ENCODE measurements at places on chromosomes 12 and 14.

DNA sequence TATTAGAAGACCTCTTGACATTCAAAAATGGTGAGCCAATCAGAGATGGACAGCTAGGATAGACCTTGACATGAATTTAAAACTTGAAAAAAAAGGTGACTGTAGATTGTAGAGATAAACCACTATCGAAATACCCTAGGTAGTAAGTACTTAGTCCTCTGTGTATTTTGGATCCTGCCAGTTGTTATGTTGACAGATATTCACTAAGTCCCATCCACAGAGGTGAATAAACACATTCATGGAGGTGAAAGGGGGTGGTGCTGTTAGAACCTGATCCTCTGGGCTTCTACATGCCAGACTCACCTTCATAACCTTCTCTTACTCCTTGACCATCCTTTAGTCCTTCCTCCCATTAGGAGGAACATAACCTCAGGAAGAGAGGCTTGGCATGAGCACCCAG, 72.3 kb downstream of the OTX2 start:
- no peak for ATAC-seq
- no peaks in the 10 kb centered on the region for H3K4me1 ChIP-seq
- no peaks in the 10 kb centered on the region for H3K36me3 ChIP-seq
- H3K27me3 ChIP-seq: peaks cover 11% of the 10 kb centered on the region
- no peak overlapping the region for H3K27ac ChIP-seq
- H3K4me3 ChIP-seq: no peak overlapping the region

DNA sequence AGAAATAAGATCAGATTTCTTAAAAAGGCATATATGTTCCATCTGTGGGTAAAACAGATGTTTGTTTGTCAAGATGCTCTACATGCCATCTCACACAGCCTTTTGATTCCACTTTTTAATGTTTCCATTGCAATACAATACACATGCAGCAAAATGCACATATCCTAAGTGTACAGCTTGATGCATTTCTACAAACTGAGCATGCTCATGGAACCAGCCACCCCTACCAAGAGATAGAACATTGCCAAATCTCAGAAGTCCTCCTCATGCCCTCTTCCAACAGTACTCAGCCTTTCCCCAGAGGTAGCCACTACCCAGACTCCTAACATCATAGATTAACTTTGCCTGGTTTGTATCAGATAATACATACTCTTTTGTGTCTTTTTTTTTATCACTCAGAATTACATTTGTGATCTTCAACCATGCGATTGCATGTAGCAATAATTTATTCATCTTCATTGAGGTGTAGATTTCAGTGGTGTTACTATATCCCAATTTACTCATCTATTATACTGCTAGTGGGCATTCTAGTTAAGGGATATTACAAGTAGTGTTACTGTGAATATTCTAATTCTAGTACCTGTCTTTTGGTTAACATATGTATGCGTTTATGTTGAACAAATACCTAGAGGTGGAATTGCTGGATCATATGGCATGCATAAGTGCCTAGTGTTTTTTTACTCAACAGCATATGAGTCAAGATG, 3.3 kb downstream of the GPR65 start:
- H3K36me3 ChIP-seq: no peaks in the 10 kb centered on the region
- ATAC-seq: no peak
- no peaks in the 10 kb centered on the region for H3K4me1 ChIP-seq
- no peak overlapping the region for H3K4me3 ChIP-seq
- H3K27ac ChIP-seq: no peak overlapping the region
- H3K27me3 ChIP-seq: no peaks in the 10 kb centered on the region

- no peaks in the 10 kb centered on the region for H3K4me1 ChIP-seq
- H3K36me3 ChIP-seq: no peaks in the 10 kb centered on the region
- no peaks in the 10 kb centered on the region for H3K27me3 ChIP-seq
Measured at GRCh38 chr12:65263777-65264176, 14.7 kb upstream of the MSRB3 start.

GRCh38 chr12:79121486-79121885, 256.9 kb downstream of the SYT1 start:
- H3K27me3 ChIP-seq: no peaks in the 10 kb centered on the region
- no peak overlapping the region for H3K27ac ChIP-seq
- ATAC-seq: no peak

DNA sequence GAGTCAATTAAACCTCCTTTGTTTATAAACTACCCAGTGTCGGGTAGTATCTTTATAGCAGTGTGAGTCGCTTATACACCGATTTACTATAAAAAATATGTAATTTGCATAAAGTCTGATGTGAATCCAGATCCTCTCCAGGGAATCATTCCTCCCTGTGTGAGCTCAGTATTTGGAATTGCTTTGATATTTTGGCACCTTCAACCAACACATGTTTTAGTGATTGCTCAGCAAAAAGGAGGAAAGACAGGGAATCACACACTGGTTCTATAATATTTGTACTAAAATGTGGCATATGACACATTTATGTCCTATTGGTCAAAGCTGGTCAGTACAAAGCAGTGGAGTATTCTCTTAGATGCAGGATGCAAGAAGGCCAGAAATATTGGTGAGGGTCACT, 703.9 kb upstream of the ATXN7L3B start:
- no peak overlapping the region for H3K27ac ChIP-seq
- H3K36me3 ChIP-seq: no peaks in the 10 kb centered on the region
- H3K4me3 ChIP-seq: no peak overlapping the region

DNA sequence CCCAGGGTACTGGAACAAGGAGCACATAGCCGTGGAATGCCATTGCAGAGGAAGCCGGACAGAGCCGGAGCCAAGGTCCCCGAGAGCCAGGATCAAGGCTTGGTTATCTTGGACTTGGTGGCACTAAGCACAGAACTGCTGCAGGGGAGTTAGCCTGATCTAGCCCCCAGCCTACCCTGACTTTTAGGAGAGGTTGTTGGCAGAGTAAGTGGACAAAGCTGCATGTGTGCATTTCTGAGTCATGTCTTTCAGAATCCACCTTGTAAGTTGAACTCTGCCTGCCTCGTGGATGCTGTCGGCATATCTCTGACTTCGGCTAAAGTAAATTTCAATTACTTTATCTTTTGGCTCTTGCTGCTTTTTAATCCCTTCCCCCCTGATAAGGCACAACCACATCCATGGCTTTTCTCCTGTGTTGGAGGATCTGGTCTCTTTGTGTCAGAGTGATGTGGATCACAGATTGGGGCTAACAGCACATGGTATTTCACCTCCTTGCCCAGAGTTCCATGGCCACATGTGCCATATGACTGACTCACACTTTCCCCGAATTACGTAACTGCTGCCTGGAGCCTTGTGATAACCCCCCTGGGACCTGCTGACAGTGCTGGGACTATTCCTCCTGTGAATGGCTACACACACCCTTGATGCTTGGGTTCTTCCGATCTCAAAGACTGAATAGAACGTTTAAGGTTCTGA, 240.3 kb downstream of the EMP1 start:
- no peak overlapping the region for H3K4me3 ChIP-seq
- no peak overlapping the region for H3K27ac ChIP-seq
- H3K36me3 ChIP-seq: no peaks in the 10 kb centered on the region
- H3K4me1 ChIP-seq: no peaks in the 10 kb centered on the region
- H3K27me3 ChIP-seq: peaks cover 6% of the 10 kb centered on the region

DNA sequence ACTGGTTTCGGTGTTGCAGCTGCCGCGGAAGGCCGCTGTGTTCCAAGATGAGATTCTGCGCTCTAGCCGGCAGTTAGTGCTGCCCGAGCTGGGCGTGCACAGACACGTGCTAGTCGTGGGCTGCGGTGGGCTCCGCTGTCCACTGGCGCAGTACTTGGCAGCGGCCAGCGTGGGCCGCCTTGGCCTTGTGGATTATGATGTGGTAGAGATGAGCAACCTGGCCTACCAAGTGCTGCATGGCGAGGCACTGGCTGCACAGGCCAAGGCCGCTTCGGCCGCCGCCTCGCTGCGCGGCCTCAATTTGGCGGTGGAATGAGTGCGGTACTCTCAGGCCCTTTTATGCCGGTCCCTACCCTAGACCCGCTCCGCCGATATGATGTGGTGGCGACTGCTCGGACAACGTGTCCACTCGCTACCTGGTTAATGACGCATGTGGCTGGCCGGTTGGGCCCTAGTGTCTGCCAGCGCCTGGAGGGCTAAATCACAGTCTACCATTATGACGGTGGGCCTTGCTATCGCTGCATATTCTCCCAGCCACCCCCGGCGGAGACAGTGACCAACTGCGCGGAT, 102.2 kb downstream of the SNAPC1 start:
- no peak for ATAC-seq
- H3K27me3 ChIP-seq: no peaks in the 10 kb centered on the region
- H3K27ac ChIP-seq: no peak overlapping the region
- no peaks in the 10 kb centered on the region for H3K4me1 ChIP-seq

- no peak for ATAC-seq
- H3K27me3 ChIP-seq: peaks cover 30% of the 10 kb centered on the region
- no peak overlapping the region for H3K27ac ChIP-seq
Measured at GRCh38 chr14:22390824-22391461, 198.1 kb downstream of the DAD1 start.

DNA sequence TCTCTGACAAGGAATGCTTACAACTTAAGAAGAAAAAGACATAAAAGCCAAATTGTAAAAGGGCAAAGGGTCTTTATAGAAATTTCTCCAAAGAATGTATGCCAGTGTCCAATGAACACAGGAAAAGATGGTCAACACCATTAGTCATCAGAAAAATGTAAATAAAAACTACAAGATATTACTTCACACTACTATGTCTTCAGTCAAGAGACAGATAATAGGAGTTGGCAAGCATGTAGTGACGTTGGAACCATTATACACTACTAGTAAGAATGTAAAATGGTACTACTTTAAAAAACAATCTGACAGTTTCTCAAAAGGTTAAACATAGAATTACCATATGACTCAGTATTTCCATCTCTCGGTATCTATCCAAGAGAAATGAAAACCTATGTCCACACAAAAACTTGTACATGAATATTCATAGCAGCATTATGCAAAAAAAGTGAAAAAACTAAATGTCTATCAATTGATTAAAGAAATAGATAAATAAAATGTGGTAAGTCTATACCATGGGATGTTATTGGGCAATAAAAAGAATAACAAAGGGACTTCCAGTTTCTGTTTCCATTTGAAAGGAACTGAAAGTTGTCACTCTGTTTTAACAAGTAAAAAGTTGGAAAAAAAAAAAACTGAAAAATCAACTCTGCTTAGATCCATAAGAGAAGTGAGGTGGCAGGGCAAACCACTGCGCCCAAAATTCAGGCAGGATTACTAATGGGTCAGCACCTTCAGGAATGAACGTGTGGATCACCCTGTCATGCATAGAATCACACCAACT, 69.8 kb downstream of the ALG10B start:
- H3K27me3 ChIP-seq: no peaks in the 10 kb centered on the region
- H3K4me3 ChIP-seq: no peak overlapping the region
- no peak for ATAC-seq
- no peak overlapping the region for H3K27ac ChIP-seq
- no peaks in the 10 kb centered on the region for H3K4me1 ChIP-seq

DNA sequence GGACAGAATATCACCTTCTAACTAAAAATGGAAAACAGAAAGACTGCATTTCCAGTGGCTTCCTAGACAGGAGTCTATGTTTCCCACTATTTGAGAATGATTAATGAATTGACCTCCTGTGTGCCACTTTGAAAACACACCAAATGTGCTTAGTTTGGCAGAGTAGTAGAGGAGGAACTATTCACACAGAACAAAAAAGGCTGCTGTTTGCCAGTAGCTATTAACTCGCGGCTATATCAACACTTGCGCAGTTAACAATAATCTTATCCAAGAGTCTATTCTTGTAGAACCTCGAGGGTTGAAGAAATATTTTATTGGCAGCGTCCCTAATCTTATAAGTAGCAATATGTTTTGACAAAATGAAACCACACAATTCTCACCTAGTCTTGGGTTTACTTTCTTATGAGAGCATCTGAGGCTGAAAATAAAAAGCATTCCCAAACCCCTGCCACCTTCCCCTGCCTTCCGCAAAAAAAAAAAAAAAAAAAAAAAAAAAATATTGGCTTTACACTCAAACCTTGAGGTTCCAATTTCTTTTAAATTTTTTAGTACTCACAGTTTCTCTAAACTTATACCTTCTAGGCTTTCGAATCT, 127.3 kb upstream of the FLRT2 start:
- no peak for ATAC-seq
- H3K36me3 ChIP-seq: no peaks in the 10 kb centered on the region
